ENCODE measurements at places on chromosomes 16 and 17.

DNA sequence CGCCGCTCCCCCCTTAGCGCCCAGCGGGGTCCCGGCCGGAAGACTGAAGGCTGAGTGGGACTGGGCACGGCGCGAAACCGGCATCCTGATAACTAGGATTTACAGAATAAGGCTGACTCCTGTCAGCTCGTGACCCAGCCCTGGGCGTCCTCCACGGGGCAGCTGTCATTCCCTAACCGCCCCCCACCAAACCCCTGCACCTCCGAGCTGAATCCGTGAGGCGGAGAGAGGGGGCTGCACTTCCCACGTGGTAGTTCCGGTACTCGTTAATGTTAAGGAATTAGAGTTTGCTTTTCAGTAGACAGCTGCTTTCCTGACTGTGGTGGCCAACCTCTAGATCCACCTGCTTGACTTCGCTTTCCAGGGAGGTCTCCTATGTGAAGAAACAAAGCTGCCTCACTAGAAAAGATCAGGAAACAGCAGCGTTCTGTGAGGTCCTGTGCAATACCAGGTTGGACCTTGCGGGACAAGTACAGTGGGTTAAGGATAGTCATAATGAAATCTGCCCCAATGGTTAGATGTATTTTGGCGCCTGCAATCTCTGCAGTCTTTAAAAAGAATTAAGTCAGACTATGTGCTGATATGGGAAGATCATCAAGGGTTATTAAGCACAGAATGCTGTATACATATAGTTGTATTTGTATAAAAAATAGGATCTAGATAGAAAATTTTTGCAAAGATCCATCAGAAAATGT lies 1.1 kb upstream of the WBP2 start:
- H3K27ac ChIP-seq: peak overlapping the region; percentile 99
- H3K36me3 ChIP-seq: peaks cover 3% of the 10 kb centered on the region
- H3K4me1 ChIP-seq: peaks cover 16% of the 10 kb centered on the region
- H3K27me3 ChIP-seq: no peaks in the 10 kb centered on the region
- peak; percentile 45 for DNase-seq
- peak overlapping the region; percentile 69 for H3K4me3 ChIP-seq

DNA sequence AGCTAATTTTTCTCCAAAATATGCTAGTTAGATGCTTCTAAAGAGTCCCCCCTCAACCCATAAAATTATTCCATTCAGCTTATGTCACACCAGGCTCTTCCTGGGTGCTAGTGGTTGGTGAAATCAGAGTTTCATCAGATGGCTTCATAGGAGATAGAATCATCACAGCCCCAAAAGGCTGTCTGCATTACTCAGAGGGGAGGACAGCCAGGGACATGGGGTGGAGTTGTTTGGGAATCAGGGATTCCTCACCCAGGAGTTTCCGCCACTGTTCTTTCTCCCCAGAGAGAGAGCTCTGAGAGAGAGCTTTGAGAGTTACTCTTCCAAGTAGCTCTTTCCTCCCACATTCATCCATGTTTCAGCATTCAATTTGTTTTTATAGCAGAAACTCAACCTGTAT lies 288 bp upstream of the KRT34 start:
- no peaks in the 10 kb centered on the region for H3K36me3 ChIP-seq
- no peak for DNase-seq
- H3K27me3 ChIP-seq: no peaks in the 10 kb centered on the region
- H3K4me1 ChIP-seq: no peaks in the 10 kb centered on the region
- no peak overlapping the region for H3K27ac ChIP-seq
- no peak overlapping the region for H3K4me3 ChIP-seq

DNA sequence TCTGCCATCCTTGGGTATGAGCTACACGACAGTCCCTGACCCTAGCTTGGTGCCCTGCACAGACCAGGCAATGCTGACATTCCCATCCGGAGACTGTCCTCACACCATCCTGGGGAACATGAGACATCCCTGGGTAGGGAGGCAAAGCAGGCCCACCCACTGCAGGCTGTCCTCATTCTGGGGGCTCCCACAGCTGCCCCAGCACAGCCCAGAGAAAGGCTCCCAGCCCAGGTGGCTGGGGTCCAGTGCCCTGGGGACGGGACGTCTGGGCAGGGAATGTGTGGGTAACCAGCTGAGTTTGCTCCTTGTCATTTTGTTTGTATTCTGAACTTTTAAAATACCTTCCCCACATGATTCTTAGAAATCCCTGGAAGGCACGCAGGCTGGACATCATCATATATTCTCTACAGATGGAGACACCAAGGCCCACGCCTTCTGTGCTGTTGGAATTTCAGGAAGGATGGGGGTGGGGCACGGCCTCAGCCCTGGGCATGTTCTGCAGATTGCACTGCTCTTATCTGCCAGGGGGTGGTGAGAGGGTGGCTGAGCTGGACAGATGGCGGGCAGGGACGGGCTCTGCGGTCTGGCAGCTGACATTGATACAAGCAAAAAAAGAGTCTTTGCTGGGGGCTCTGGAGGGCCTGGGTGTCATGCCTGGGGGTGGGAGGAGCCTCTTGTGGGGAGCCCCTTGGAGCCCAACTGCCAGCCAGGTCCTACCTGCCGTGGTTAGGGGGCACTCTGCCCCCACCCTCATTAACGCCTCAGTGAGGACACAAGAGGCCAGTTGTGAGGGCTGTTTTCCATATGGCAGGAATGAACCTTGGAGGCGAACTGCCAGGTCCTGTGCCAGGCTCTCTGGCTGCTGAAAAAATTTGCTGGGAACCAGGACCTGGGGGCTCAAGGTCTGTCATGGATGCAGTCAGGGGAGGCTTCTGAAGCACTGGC lies 28.4 kb downstream of the LRRC75A start:
- peaks cover 10% of the 10 kb centered on the region for H3K4me1 ChIP-seq
- H3K27ac ChIP-seq: no peak overlapping the region
- H3K36me3 ChIP-seq: no peaks in the 10 kb centered on the region
- no peak for DNase-seq
- no peak overlapping the region for H3K4me3 ChIP-seq

GRCh38 chr17:51164911-51165679 lies 1.1 kb upstream of the NME2 start:
- no peaks in the 10 kb centered on the region for H3K27me3 ChIP-seq
- H3K27ac ChIP-seq: peak overlapping the region; percentile 92
- H3K4me3 ChIP-seq: peak overlapping the region; percentile 94
- peaks cover 23% of the 10 kb centered on the region for H3K4me1 ChIP-seq
